ENCODE measurements at places on chromosomes 13 and 19. TPM values are rescaled to one million over a fixed set of nuclear protein-coding genes. Genes with fewer than 3 reads are reported as not detected.

GRCh38 chr19:50460161-50460765, 16.0 kb upstream of the EMC10 start:
- no peaks in the 10 kb centered on the region for H3K36me3 ChIP-seq
- H3K27ac ChIP-seq, result no peak overlapping the region
- no peak overlapping the region for H3K4me3 ChIP-seq

- peaks cover 3% of the 10 kb centered on the region for H3K4me1 ChIP-seq
- peak; percentile 1 for DNase-seq
- peaks cover 8% of the 10 kb centered on the region for H3K27me3 ChIP-seq
- peak overlapping the region; percentile 31 for H3K4me3 ChIP-seq
Measured at GRCh38 chr13:106795847-106796246, 227.9 kb upstream of the ARGLU1 start.

GRCh38 chr13:85768946-85769345, 30.3 kb downstream of the SLITRK6 start:
- no peaks in the 10 kb centered on the region for H3K4me1 ChIP-seq
- no peak overlapping the region for H3K27ac ChIP-seq
- no peaks in the 10 kb centered on the region for H3K27me3 ChIP-seq
- no peak overlapping the region for H3K4me3 ChIP-seq
- DNase-seq, result no peak

DNA sequence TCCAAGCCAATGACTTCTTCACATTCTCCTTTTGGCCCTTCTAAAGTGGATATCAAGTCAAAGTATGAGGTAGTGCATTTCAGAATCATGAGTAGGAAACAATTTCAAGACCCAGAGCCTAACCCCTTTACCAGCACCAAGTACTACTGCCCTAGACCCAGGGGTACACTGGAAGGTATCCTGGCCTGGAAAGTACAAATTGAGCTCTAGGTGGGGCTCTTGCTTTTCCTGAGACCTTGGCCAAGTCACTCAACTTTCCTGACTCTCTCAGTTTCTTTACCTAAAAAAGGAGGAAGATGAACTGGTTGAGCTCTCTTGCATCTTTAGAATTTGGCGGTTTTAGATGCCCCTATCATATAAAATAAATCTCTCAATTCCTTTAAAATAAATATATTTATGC, 204.7 kb downstream of the FGF14 start:
- peaks cover 2% of the 10 kb centered on the region for H3K27me3 ChIP-seq
- H3K4me1 ChIP-seq, result peaks cover 2% of the 10 kb centered on the region
- no peak overlapping the region for H3K4me3 ChIP-seq
- no peak overlapping the region for H3K27ac ChIP-seq

DNA sequence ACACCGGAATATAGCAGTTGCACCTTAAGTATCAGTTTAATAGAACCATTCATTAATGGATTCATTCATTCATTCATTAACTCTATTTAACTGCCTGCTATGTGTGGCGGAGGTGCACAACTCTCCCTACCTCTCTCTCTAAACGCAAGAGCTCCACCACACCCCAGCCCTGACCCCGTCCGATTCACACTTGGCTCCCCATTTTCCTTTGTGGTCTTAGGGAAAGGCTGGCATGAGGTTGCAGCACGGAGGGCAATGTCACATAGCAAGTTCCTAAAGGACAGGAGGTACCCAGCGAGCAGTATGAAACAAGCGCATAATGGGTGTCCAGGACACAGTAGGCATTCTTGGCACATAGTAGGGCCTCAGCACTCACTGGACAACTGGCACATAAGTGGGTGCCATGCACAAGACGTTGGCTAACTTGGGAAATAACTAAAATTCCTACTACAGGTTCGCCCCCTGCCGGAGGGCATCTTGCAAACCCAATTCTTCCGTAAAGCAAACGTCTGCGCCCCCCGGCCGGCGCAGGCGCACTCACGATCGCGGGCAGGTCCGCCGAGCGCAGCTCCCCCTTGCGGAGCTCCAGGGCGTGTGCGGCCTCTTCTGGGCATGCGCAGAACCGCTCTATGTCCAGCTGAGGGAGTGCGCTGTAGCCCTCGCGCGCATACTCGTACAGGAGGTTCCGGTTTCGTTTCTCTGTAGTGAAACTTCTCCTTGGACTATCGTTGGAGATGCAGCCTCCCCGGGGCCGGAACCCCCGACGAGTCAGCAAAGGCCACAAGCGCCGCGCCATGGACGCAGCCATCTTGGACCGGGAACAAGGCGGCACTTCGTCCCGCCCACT, at the start of gene SARS2:
Gene SARS2 (minus strand): TSS at position 835 of the 847 bp plus-strand sequence. CDS start 27 bp downstream, at position 808.
- peak within 1 kb of the TSS; percentile 98 for H3K27ac ChIP-seq
- peaks cover 31% of the 10 kb centered on the region for H3K4me1 ChIP-seq
- DNase-seq, result peak; percentile 92
- no peaks in the 10 kb centered on the region for H3K27me3 ChIP-seq
- peaks cover 49% of the 10 kb centered on the region for H3K36me3 ChIP-seq
- peak within 1 kb of the TSS; percentile 99 for H3K4me3 ChIP-seq

DNA sequence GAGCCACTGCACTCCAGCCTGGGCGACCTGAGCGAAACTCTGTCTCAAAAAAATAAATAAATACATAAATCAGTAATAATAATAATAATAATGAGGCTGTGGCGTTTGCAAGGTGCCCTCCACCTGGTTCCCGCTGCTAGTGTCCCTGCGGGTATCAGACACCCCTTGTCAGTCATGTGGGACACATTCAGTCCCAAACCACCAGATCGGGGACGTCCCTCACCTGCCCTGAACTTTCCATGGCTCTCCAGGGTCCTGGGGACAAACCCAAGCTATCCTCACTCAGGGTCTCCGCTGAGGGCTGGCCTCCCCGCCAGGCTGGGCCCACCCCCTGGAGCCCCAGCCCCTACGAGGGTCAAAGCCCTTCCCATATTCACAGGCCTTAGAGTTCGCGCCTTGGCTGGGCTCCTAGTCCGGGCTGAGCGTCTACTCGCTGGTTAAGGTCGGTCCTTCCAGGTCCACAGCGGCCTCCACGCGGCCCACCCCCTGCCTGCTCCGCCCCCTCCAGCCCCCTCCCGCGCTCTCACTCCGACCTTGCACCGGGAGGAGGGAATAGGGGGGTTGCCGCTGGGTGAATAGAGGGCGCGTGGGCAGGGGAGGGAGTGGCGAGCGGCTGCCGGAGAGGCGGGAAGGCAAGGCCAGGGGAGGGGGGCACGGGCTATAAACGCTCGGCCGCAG, 349 bp upstream of the KISS1R start:
- H3K4me3 ChIP-seq, result peak overlapping the region; percentile 43
- H3K36me3 ChIP-seq, result peaks cover 5% of the 10 kb centered on the region
- peaks cover 2% of the 10 kb centered on the region for H3K27me3 ChIP-seq

ATP4B gene
- not detected for total RNA-seq

HNRNPA1L2 gene
- 9.2 TPM for total RNA-seq

PLVAP gene
- total RNA-seq, result not detected

Data from activated CD8-positive, alpha-beta T cell treated with anti-CD3 and anti-CD28 coated beads for 36 hours (primary cell).